Fibroblast of the aortic adventitia (primary cell): ENCODE measurements at places on chromosomes 6 and 20.

DNA sequence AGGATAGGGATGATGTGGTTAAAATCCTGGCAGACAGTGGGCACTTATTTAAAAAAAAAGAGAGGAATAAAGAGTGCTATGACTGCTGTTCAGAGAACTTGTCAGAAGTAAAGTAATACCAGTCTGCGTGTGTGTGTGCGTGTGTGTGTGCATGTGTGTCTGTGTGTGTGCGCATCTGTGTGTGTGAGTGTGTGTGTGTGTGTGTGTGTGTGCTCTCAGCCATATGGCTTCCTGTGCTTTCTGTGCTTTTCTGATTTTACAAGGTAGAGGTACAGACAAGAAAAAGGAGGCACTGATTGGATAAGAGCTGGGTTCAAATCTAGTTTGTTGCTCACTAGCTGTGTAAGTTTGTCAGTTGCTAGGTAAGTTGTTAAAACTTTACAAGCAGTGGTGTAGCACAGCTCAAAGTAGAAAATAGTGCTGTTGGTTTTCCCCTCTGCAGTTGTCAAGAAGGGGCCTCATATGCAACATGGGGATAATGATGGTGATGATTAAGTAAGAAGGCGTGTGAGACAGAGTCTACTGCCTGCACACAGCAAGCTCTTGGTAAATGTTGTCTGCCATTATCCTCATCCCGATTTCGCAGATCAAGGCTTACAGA lies 155.3 kb upstream of the ZNF217 start:
- DNase-seq = peak; percentile 63

GRCh38 chr6:136532030-136532429 lies 18.2 kb downstream of the MAP7 start:
- DNase-seq = no peak

GRCh38 chr20:25692499-25692898 lies 4.2 kb downstream of the ZNF337 start:
- peak; percentile 50 for DNase-seq

GRCh38 chr6:40022867-40023266 lies 88.6 kb upstream of the MOCS1 start:
- no peak for DNase-seq

DNA sequence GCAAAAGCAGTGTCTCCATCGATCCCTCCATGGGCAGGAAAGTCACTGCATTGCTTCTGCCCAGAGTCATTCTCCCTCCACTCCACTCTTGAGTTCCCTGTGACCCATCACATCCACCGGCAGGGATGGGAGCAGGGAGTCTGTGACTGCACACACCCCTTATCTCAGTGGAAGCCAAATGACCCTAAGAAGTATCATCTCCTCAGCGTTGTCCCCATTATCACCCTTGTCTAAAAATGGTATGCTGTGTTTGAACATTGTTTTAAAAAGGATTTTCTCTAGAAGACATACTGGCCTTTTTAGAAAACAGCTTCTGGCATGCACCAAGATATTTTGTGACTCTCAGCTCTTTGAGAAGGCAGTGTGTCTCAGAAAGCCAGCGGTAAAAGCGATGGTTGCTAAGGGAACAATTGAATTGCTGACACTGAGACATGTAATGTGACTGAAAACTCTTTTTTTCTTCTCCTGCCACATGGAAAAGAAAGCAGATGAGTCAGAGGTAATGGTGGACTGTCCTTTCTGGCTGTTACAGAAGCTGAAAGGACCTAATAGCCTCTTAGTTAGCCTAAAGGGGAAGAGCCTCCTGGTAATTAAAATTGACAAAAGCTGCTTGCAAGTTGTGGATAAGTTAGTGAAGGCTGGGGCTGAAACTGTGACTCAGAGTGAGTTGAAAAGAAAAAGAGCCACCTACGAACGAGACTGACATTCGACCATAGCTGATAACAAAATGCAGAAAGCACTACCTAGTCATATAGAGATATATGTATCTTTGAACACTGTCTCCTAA lies 120.5 kb downstream of the MAP3K7 start:
- DNase-seq = no peak

GRCh38 chr6:136550330-136551071 lies at the start of gene MAP7:
TSS of gene MAP7 (minus strand) at chr6:136550422. CDS start at chr6:136550408, 14 bp downstream.
- no peak for DNase-seq

DNA sequence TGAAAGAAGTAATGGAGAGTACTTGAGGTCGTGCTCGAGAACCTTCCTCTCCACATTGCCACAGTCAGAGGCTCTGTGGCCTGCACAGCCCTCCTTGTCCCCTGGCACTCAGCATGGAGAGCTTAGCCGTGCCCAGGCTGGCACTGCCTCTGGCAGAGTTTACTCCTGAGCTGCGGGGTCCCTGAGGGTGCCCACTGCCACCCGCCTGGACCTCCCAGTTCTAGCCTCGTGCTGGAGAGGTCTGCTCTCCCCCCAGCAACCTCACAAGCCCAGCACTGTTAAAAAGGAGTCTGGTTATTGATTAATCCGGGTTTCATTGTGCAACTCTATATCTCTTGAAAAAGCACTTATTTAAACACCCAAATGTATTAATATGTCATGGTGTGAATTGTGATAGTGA lies 226.8 kb downstream of the TMEM242 start:
- no peak for DNase-seq

DNA sequence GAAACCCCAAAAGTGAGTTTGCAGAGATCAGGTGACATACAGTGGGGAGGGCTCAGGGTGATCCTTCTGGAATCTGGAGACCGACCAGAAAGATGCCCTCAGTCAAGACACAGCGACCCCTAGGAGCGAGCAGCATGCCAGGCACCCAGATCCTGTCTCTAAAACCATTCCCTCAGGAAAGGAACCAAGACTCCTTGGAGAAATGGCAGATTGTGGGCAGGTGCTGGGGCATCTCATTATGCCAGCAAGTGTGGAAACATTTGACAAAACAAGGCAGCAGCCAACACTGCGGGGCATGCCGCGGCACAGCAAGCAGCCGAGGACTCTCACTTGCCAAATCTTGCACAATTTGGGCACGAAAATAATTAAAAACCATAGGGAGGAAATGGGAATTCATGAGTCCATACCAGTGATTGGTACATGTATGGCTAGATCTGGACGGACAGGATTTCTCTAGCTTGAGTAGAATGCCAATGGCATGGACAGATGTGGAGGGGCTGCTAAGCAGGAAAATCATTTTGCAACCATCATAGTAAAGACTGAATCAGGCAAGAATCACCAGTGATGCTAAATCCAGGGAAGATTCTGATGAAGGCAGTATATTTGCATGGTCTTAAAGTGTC lies 76.9 kb downstream of the GINS1 start:
- DNase-seq = no peak

- no peak for DNase-seq
These were observed 1205.5 kb upstream of the CITED2 start for GRCh38 chr6:140579918-140580317.

DNA sequence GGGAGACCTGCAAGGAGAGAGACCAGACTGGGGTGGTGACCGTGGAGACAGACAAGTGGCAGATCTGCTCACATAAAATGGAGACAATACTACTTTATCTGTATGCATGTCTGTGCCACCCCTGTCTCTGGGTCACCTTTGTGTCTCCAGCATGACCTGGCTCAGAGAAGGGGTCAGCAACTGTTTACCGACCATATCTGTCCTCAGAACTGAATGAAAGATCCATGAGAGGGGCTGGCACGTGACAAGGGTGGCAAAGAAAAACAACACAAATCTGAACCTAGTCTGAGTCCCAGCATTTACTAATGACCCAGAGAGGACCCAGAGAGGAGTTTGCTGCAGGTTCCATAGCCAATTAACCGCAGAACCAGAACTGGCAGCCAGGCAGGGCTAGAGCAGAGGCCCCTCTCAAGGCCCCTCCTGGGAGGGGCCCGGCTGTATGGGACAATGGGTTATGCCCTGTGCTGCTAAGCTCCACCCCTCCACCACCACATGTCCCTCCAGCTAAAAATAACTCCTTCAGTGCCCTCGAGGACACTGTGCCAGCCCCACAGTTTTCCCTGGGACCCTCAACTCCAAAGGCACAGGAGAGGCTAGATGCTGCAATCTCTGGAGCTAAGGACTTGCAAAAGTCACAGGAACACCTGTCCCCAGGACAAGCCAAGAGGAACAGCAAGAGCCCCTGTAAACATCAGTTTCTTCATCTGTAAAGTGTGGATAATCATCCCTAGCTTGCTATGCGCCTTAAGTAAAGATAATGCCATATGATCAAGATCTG lies 2.2 kb downstream of the AHCY start:
- no peak for DNase-seq

DNA sequence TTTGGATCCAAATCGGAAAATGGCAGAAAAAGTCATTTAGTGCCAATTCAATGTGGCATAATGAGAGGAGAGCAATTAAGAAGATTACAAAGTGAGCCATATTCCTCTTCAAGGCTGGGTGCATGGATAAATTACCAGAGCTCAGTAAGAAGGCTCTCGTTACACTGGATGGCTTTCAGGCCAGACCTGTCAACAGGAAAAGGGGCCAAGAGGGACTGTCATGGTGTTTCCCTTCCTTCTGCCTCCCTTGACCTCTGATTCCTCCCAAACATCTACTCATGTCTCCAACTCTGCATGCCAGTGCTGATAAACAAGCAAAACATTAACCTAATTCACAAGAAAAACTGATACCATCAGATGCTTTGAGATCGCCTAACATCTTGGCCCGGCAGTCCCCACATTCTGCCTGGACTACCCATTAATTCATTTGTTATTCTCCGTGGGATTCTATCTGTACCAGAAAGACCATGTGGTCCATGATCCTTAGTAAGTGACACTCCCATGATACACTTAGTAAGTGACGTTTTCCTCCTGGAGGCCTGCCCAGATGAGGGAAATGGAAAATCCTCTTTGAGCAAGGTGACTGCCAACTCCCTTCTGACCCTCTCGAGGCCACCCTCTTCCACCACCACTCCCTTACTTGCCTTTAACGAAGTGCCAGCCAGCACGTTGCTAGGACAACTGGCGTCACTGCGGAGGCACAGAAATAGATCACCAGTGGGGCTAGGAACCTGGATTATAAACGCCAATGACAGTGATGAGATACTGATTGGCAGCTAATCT lies 239.2 kb downstream of the GMPR start:
- no peak for DNase-seq

GRCh38 chr20:60007464-60007863 lies 49.2 kb downstream of the CDH26 start:
- no peak for DNase-seq

DNA sequence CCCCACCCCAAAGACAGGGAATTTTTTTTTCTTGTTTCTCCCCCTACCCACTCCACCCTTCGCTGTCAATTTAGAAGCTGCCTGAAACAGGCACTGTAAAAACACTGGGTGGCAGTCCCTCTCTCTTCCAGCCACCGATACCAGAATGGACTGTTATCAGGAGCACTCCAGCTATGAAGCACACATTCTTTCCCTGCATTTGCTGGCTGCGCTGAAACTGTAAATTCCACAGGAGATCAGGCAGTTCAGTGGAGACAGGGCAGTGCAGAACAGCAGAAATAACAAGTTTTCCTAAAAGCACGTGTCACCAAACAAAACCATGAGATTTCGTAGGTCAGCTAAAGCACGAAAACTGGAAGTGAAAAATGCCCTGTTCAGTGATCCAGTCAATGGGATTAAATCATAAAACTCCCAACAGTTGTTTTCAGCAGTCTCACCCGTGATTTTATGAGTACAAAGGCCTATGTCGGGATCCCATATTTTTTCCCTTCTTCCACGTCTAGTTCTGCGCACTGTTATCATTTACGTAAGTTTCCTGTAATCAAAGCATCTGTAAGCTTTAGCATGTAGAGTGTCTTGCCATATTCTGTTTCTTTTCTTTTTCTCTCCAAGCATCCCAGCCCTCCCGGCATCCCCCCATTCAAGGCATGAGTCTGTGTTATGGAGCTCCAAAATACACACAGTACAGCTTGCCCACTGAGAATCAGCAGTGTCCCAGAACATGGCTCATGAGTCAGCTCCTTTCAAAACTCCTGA lies 359.9 kb upstream of the EPHA7 start:
- DNase-seq = peak; percentile 85

DNA sequence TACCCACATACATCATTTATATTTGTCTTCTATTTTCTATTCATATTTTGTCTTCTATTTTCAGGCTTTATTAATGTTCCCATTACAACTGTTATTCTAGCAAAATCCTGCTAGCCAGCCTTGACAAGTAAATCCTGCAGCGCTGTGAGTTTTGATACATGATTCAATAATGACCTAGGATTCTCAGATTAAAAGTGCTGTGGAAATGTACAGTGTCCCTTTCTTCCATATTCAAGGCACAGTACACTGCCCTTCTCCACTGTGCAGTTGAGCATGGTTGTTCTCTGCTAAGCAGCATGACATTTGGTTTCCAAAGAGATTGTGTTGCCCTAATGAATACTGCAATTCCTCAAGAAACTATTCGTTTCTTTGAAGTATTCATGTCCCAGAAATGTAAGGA lies 5.8 kb upstream of the HEY2 start:
- no peak for DNase-seq

- no peak for DNase-seq
These were observed 166.6 kb upstream of the TAB2 start for GRCh38 chr6:149150801-149151398.

DNA sequence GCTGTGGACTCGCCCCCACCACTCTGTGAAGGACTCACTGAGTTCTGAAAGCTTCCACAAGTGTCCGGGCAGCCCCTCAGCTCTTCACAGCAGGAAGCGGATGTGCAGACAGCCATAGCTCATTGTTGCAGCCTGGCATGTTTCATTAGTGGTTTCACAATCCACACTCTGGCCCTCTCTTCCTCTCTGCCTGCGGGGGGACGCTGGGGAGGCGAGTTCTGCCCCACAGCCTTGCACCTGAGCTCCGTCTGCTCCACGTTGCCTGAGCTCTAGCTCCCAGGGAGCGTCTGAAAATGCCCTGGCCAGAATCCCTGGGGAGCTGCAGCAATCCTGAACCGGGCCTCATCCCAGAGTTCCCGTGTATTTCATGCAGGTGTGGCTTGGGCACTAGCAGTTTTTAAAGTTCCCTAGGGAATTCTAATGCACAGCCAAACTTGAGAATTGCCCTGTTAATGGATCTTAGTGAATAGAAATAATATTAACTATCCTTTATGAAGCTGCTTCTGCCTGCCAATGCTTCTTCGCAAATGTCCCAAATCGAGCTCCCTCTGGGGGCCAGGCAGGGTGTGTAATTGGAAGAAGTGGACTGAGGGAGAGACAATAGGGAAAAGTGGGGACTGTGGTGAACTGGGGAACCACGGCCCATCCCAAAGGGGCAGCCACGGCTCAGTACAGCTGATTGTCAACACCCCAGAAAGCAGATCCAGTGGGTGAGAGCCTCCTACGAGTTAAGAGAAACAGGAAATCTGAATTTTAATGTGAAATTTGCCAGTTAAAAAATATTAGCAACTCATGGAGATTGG lies 51.5 kb downstream of the CTCFL start:
- no peak for DNase-seq

DNA sequence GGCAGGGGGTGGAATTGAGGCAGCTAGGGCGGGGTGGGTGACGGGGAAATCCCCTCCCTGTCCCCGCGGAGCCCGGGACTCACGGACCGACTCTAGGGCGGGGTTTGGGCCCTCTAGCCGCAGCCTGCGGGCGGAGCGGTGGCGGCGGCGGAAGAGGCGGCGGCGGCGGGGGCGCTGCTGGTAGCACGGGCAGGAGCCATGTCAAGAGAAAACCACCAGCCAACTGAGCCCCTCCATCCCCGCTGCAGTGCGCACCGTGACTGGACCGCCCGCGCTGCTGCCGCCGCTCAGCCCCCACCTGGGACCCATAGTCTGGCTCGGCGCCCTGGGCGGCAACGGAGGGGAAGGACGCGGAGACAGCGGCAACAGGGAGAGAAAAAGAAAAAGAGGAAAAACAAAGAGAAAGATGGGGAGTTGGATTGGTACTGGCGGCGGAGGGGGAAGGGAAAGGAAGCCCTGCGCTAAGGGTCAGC lies 1.2 kb upstream of the C6orf62 start:
- DNase-seq = peak; percentile 30
